Activated naive CD4-positive, alpha-beta T cell treated with anti-CD3 and anti-CD28 coated beads for 36 hours (primary cell): ENCODE measurements at places on chromosomes 2 and 18. TPM values are rescaled to one million over a fixed set of nuclear protein-coding genes. Genes with fewer than 3 reads are reported as not detected.

DNA sequence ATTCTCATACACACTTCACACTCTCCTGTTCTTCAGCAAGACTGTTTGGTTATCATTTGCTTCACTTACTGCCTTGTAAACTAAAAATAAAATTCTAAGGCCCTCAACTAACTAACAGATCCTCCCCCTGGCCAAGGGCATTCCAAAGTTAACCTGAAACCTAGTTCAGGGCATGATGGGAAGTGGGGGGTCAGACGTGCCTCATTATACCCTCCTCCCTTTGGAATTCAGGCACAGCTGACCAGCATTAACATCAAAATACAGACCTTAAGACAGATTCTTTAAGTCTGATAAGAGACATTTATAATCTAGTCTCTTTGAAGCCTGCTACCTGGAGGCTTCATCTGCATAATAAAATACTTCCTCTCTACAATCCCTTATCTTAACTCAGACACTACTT lies 221.0 kb downstream of the NOL4 start:
- no peak overlapping the region for H3K4me3 ChIP-seq
- H3K27ac ChIP-seq: no peak overlapping the region
- H3K27me3 ChIP-seq: no peaks in the 10 kb centered on the region
- H3K36me3 ChIP-seq: no peaks in the 10 kb centered on the region

DNA sequence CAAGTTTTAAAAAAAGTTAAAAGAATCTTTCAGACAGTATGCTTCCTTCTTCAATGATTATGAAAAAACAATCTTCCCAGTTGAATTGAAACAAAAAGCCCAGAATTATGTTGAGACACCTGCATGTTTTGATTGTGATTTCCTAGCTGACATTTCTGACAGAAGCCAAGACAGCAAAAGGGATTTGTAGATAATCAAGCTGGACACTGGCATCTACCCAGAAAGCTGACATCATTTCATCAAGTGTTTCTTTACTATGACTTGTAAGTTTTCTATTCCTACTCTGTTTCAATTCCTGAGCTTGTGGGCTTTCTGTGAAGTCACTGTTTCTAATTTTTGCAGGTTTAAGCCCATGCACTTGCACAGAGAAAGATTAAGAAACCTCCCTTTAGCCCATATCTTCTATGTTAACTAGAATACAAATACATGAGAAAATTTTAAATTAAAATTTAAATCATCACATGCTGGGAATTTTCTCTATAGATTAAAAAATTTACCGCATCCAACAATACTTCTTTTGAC lies 82.9 kb upstream of the CCDC85A start:
- no peaks in the 10 kb centered on the region for H3K27me3 ChIP-seq
- no peak overlapping the region for H3K4me3 ChIP-seq
- no peak overlapping the region for H3K27ac ChIP-seq
- H3K4me1 ChIP-seq: no peaks in the 10 kb centered on the region

Gene AQP12B
- not detected for total RNA-seq

GRCh38 chr2:74756356-74756890 lies 77.5 kb upstream of the HK2 start:
- no peak overlapping the region for H3K27ac ChIP-seq
- no peak for DNase-seq
- peaks cover 3% of the 10 kb centered on the region for H3K36me3 ChIP-seq
- H3K27me3 ChIP-seq: peaks cover 3% of the 10 kb centered on the region

Gene REG1B
- not detected for total RNA-seq

GRCh38 chr18:49617329-49617695 lies 55.5 kb downstream of the LIPG start:
- H3K4me1 ChIP-seq: no peaks in the 10 kb centered on the region
- H3K27me3 ChIP-seq: peaks cover 10% of the 10 kb centered on the region
- DNase-seq: no peak
- no peak overlapping the region for H3K27ac ChIP-seq
- H3K4me3 ChIP-seq: no peak overlapping the region

Gene GBX2
- total RNA-seq: not detected

Gene CRYGC
- not detected for total RNA-seq
